Chondrocyte (in vitro differentiated cells): ENCODE measurements at places on chromosomes 16 and 17.
A peak's percentile ranks its signal among the peaks of the same experiment; 100 is the strongest.

DNA sequence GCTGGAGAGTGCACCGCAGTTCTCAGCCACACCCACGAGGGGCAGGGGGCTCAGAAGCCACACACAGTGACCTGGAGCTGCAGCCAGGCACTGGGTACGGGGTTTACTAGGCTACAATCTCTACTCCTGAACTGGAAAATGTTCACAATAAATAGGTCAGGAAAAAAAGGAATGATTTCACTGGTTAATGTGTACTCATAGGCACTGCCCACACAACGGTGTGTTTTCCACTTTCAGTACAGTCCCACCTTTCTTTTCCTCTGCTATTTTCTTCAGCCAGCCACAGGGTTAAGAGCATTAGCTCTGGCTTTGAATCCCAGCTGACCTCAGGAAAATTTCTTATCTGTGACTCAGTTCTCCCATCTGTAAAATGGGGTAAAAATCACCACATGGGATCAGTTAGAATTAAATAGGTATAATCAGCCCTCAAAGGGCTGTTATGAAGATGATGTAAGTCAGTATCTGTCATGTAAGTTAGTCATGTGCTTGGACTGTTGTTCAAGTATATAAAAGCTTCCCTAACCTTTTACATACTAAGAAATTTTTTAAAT is 35.7 kb downstream of the ZCCHC14 start:
- DNase-seq = peak; percentile 37

GRCh38 chr16:2953706-2954627 is 10.1 kb upstream of the KREMEN2 start:
- DNase-seq = peak; percentile 83

DNA sequence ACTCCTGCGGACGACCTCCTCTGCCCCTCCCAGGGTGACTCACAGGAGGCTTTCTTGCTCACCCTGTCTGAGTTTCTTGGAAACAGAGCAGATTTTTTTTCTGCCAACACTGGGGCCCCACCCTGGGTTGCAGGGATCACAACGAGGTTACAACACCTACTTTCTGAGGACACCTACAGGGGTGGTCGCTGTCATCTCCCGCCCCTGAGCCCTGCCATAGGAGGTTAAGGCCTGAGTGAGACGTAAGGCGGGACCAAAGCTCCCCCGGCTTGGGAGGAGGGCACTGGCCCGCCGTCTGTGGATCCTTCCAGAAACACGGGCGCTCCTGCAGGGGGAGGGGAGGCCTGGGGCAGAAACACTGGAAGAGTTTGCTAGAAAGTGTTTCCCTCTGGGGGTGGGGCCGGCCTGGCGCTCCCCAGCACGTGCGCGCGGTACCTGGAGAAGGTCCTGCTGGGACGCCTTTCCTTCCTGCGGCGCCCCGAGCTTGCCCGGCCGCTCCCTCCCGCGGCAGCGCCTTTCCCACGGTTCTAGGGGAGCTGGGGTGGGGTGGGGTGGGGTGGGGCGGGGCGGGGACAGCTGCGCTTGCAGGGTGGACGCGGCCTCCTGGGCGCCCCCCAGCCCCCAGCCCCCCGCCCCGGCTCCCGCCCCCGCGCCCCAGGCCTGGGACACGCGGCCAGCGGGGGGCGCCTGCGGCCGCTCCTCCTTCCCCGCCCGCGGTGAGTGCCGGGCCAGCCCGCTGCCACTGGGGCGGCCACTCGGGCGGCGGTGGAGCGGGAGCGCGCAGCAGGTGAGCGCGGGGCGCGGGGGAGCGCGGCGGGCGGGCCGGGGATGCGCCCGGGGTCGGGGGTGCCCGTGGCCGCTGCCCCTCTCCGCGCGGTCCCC is 20.7 kb upstream of the ADCY7 start:
- DNase-seq = no peak

DNA sequence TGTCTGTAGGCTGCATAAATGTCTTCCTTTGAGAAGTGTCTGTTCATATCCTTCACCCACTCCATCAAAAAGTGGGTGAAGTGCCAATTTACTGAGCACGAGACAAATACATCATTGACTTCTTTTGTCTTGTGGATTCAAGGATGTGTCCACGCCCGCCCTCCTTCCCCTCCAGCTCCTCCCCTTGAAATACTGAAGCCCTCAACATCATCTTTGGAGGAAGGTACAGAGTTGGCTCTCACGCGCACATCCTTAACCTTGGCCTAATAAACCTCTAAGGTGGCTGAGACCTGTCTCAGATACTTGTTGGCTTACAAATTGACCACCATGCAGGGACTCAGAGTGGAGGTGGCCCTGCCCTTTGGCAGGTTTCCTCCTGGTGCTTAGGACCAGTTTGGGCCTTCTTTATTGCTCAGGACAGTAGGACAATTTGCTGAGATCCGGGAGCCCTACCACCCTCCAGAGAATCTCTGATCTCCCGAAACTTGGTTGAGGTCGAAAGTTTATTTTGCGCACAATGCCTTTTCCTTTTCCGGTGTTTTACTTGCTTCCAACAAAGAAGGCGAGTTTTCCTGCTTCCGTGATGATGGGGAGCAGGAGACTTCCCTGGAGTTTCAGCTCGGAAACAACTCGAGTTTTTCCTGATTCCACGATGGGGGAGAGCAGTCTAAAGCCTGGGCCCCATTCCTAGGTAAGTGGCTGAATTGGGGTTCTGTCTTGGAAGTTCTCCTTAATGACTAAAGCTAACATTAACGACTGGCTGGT is 14.1 kb upstream of the CDK10 start:
- peak; percentile 15 for DNase-seq

DNA sequence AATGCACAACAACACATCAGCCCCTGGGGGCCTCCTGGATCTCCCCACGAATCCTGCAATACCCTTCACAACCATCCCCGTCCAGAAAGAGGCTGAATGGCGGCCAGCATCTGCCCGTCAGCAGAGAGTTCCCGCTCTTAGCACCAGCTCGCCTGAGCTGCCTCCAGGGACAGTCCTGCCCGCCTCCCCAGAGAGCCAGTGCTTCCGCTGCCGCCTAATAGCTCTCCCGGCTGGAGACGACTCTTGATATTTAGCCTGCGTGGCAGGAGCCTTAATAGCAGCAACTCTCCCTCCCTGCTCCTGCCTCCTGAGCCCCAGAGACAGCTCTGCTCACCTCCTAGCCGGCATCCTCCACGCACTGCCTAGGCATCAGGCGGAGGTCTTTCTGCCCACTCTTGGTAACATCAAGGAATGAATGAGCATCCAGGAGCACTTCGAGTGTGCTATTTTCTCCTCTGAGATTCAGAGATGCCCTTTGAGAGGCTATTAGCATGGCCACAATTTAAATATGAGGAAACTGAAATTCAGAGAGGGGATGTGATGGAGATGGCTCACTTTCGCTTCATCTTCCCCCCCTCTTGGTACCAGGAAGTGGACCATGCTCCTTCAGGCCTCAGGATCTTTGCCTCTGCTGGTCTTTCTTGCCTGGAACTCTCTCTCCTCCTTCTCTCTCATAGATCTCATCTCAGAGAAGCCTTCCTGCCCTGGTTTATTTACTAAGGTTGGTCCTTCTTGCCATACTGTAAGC is 67.9 kb downstream of the RAI1 start:
- no peak for DNase-seq

- no peak for DNase-seq
Measured at GRCh38 chr17:6413065-6413464, 21.9 kb downstream of the AIPL1 start.

- DNase-seq = no peak
Measured at GRCh38 chr16:88593489-88593888, 23.3 kb downstream of the ZC3H18 start.

GRCh38 chr17:8868529-8868951 is 1.1 kb upstream of the PIK3R6 start:
- DNase-seq = no peak

- DNase-seq = no peak
Measured at GRCh38 chr16:47230296-47230695, 86.6 kb upstream of the NETO2 start.

DNA sequence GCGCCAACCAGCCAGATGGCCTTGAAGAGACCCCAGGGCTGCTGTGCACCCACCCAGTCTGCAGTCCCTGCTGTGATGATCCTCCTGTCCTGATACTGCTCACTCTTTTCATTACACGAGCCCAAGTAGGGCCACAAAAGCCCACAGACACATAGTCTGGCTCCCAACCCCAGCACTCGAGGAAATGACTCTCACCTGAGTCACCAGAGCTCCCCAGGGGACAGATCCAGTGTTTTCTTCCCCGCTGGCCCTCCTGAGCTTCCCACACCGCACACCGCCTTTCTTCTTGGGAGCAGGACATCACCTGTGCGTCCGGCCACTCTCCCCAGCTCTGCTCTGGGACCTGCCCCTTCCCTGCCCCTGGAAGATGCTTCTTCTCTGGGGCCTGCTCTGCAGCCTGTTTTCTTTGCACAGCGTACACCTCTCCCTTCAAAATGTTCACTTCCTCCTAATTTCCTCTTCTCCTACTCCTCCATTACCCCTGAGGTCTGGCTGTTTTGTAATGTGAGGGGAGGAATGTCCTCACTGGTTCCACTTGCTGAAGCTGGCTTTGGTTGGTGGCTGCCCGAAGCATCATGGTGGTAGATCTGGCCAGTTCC is 2.0 kb upstream of the SCN4A start:
- no peak for DNase-seq

DNA sequence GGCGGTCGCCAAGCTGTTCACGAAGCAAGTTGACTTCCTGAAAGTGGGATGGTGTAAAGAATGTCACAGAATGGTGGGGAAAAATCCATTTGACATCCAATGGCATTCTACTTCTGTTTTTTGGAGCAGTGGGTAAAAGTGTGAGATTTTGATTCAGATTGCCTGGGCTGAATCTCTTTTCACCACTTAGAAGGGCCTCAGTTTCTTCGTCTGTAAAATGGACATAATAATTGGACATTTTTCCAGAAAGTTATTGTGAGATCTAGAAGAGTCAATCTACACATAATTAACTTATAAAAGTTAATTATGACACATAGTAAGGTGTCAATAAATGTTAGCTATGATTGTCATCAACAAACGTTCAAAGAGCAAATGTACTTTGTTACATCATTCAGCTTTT is 3.0 kb downstream of the KRT40 start:
- DNase-seq = no peak

- DNase-seq = peak; percentile 49
Measured at GRCh38 chr16:67305216-67306071, 21.1 kb downstream of the KCTD19 start.
